Stimulated activated CD8-positive, alpha-beta memory T cell treated with anti-CD3 and anti-CD28 coated beads, Interleukin-4, amount 100 ng/mL, for 48 hours (primary cell): ENCODE measurements at places on chromosomes 2 and 18.

DNA sequence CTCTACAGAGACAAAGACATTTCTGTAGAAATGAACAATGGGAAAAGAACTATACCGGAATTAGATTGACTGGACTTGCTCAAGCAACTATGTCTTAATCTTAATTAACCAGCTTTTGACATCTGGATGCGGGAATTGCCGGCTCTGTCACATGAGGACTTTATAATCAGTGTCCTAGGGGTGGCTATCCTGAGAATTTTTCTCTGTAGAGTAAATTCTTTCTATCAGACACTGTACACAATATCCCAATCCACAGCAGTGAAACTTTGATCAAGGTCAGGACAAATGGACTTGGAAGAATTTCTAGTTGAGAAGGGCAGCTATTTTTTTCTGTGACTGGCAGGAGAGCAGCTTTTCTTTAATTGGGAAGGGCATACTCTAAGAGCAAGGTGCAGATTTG lies 322.1 kb downstream of the HRH4 start:
- no peak for DNase-seq

- no peak for DNase-seq
Observed at GRCh38 chr2:53500181-53500580, 267.4 kb upstream of the CHAC2 start.

DNA sequence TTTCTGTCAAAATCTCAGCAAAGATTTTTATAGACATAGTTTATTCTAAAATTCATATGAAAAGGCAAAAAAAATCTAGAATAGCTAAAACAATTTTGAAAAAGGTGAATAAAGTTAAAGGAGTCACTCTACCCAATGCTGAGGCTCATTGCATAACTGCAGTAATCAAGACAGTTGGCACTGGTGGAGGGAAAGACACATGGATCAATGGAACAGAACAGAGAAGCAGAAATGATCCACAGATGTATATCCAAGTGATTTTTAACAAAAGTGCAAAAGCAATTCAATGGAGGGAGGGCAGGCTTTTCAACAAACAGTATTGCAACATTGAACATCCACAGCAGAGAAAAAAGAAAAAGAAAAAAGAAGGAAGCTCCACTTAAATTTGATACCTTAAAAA lies 162.8 kb downstream of the RBM43 start:
- no peak for DNase-seq

- peak; percentile 67 for DNase-seq
Observed at GRCh38 chr2:119126650-119127049, 31.9 kb downstream of the C1QL2 start.

DNA sequence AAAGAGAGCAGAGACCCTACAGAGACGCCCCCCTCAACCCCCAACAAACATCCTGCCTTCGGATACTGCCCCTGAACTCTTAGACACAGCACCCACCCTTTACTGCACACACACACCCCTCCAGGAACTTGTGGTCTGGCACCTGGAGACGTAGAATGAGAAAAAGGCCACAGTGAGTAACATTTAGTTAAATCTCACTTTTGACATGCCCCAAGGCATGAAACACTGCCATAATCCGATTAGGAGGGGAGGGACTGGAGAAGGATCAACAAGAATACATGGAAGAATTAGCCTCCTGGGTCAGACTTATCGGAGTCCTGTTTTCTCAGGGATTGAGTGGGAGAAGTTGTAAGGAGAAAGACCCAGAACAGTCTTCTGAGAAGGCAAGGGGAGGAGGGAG lies 4.1 kb downstream of the CDK5R2 start:
- peak; percentile 6 for DNase-seq

GRCh38 chr2:85505551-85506238 lies 33.3 kb upstream of the MAT2A start:
- no peak for DNase-seq

- DNase-seq, result no peak
Observed at GRCh38 chr18:25724997-25725396, 365.4 kb downstream of the SS18 start.

DNA sequence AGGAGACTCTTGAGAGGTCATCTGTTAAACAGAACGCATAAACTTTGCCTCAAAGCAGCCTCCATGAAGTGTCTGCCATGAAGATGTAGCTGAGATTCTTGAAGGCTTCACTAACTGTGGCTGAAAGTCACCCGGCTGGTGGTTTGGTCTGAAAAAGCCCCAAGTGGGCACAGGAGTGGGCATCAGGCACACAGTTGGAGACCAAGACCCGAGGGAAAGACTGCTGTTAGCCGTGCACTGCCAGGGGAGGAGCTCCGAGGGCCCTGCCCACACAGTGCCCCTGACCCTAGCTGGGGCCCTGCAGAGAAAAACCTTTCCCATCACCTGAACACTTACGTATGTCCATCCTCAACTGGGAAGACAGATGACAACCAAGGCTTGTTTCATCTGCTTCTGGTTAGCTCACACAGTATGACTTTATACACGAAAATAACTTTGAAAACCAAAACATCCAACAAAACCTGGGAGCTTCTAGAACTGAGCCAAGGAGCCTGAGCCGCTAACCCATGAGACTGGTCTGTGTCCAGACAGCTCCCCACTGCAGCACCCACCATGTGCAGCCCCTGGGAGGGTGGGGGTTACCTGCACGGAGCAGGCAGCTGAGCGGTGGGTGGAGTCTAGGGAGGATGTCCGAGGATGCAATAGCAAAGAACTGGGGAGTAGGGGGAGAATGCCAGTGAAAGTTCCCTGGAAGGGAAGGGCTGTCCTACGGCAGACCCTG lies 15.4 kb downstream of the HJURP start:
- peak; percentile 14 for DNase-seq

- no peak for DNase-seq
Observed at GRCh38 chr2:68857855-68858456, 13.2 kb downstream of the BMP10 start.
